Cardiac septum (tissue), 1 donor: ENCODE measurements at places on chromosomes 7 and 10.

DNA sequence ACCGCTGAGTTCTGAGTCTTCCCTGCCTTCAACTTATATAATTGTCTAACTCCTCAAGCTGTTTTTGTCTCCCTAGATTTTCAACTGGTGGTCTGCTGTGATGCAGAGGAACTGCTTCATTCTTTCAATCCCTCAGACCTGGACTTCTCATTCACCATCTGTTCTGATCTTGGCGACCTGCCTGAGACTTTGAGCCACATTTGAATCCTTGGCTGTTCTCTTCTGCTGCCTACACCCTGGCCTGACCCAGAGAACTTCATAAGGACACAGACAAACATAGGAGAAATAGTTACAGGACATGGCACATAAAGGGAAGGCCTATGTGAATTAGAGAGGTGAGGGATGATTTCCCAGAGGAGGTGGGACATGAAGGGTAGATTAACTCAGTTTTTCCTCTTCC, 326.7 kb downstream of the PTEN start:
- no peak for DNase-seq

DNA sequence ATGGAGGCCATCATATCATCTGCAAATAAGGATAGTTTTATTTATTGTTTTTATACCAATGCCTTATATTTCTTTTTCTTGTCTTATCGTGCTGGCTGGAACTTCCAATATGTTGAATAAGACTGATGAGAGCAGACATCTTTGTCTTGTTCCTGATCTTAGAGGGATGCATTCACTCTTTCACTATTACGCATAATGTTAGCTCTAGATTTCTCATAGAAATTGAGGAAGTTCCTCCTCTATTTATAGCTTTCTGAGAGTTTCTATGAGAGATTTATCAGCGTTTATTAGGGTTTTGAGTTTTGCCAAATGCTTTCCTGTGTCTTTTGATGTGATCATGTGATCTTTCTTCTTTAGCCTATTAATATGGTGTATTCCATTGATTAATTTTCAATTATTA, 49.3 kb downstream of the COL28A1 start:
- no peak for DNase-seq

- peak; percentile 84 for DNase-seq
Measured at GRCh38 chr7:128405471-128406313, 4.1 kb downstream of the IMPDH1 start.

DNA sequence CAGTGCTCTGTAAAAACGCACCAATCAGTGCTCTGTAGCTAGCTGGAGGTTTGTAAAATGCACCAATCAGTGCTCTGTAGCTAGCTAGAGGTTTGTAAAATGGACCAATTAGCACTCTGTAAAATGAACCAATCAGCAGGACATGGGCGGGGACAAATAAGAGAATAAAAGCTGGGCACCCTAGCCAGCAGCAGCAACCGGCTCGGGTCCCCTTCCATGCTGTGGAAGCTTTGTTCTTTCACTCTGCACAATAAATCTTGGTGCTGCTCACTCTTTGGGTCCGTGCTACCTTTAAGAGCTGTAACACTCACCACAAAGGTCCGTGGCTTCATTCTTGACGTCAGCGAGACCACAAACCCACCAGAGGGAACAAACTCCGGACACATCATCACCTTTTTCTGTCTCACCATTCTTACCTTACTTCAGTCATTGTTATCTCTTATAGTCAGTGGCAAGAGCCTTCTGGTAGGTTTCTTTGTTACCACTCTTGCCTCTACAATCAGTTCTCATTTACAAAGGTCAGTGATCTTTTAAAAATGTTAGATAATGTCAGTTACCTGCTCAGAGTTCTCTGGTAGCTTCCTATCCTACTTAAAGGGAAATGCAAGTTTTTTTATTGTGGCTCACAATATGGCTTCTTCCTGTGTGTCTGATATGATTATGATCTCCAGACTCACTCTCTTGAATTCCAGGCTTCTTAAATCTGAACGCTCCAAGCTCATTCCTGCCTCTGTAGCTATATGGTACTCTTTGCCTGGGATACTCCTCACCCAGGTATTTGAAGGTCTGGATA, 4.5 kb downstream of the STAM start:
- no peak for DNase-seq

- no peak for DNase-seq
Measured at GRCh38 chr7:92489634-92490033, 11.9 kb upstream of the ERVW-1 start.

DNA sequence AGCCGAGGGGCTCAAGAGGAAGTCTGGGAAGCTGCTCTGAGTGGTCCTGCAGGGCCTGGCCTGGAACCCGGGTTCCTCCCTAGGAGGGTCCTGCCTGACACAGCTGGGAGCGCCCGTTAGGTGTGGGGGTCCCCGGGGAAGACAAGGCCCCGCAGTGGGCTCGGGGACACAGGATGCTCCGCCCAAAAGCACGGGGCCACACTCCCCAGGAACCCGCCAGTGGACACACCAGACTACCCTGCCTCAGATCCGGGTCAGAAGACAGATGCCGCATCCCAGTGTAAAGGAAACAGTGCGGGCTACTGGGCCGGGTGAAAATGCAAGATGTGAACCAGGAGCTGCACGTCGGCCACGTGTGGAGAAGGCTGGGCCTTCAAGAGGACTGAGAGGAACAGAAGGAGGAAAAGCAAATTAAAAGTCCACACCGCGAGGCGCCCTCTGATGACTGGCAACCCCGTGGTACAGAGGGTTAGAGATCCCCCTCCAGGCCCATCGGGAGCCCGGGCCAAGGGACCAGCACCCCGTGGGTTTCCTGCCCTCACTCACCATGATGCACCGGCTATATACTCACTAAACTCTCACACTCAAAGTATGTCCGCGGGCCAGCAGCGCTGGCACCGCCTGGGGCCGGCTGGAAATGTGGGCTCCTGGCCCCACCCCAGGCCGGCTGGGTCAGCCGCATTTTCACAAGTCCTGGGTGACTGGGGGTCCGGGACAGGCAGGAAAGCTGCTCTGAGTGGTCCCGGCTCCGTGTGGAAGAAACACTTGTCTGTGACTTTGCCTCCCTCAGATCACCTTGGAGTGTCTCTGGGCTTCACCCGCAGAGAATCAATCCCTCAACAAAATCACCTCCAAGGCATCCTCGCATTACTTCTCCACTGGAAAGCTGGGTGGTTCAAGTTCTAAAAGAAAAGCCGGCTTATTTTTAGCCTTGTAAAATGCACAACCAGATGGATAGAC, 6.1 kb downstream of the STK32C start:
- peak; percentile 64 for DNase-seq

DNA sequence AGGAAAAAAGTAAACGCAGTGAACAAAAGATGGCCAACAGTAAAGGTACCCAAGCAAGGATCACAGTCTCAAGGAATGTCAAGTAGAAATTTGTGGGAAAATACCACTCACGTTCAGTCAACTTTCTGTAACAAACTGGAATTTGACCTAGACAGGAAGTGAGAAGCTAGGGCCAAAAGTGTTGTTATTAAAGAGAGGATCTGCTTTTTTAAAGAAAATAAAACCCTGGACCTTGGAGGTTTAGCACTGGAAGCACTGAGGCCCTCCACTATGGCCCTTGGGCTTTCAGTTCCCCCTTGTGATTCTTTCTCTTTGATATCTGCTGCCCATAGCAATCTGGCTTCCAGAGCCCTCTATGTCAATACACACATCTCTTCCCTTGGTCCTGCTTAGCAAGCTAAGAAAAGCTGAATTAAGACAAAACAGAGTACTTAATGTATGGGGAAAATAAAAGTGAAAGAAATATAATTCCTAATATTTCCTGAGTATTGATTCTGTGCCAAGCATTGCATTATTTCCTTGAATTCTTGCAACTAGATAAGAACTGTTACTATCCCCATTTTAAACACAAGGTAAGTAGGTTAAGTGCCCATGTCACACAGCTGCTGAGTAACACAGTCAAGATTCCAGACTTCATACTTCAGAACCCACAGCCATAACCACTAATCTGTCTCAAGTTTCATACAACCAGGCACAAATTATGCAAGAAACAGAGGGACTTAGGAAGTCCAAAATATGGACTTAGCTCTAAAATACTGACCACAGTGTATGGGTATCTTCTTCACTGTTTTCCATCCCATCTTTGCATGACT, 2.6 kb upstream of the ZNF438 start:
- no peak for DNase-seq

- no peak for DNase-seq
Measured at GRCh38 chr10:121051171-121051570, 200.0 kb downstream of the WDR11 start.

GRCh38 chr10:85175635-85176034, 847.2 kb downstream of the CCSER2 start:
- no peak for DNase-seq

- DNase-seq, result no peak
Measured at GRCh38 chr7:36887233-36887632, 162.9 kb upstream of the AOAH start.

GRCh38 chr7:50446542-50446960, 3.6 kb downstream of the FIGNL1 start:
- DNase-seq, result no peak

DNA sequence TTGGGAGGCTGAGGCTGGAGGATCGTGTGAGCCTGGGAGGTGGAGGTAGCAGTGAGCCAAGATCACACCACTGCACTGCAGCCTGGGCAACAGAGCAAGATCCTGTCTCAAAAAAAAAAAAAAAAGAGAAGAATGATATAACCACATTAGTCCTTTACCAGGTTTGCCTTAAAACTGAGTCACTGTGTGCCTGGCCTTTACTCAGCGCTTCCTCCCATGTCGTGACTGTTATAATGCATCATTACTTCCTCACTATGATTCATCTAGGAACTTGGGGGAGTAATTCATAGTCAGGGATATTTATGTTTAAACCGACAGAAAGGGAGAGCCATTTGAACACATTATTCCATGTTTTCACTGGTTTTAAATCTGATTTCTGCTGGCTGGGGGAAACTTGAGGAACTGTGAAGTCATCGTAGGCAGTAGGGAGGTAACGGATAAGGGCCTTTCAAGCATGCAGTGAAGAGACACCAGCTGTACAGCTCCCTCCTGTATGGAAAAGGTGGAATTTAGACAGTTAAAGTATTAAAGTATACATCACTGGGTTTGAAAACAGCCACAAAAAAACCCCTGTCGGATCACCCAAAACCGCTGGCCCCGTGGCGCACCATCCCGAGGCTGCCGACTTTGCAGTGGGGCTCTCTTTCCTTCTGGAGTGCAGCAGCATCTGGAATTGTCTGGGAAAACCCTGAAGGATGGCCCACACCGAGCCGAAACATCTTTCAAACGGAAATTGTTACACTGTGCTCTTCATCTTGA, 119.8 kb downstream of the NKX6-2 start:
- no peak for DNase-seq

- DNase-seq, result no peak
Measured at GRCh38 chr10:95430231-95430951, 130.8 kb downstream of the SORBS1 start.

DNA sequence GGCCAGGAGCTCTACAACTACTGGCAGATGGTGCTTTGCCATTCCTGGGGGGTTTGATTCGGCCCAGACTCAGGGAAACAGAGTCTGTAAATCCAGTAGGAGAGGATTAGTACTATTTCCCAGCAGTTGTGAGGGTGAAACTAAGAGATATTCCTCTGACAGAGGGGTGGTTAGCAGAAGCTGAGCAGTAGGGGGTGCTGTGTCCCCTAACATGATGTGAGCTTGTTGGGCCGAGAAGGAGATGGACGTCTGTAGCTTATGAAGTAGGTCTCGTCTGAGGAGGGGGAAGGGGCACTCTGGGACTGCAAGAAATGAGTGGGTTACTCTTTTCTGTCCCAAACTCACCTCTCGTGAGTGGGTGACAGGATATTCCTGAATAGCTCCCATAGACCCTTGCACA, 179.2 kb upstream of the MBL2 start:
- DNase-seq, result no peak

DNA sequence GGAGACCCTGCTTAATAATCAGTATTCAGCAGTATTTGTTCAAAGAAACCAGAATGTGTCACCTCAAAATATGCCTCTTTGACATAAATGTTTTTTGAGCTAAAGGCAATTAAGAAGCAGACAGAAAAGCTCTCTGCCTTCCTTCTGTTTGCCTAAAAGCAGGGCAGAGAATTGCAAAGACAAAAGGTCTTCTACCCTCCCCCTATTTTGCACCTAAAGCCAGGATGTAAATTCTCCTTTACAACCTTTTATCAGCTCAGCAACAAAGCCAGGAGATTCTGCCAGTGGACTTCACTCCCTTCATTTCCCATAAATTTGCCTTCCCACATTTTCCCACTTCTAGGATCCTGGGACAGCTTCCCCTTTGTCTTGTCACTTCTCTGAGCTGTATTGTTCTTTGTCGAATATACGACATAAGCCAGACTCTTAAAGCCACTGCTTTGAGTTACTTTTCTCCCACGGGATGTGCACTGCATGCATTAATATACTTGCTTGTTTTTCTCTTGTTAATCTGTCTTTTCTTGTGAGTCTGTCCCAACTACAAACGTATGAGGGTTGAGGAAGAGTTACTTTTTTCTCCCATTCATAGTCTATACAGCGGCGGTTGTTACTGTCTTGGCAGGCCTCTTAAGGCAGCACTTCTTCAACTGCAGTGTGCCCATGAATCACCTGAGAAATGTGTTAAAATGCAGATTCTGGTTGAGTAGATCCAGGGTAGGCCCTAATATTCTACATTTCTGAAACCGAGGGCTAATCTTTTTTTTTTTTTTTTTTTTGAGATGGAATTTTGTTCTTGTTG, 48.2 kb downstream of the ST8SIA6 start:
- DNase-seq, result no peak

- DNase-seq, result no peak
Measured at GRCh38 chr7:107076781-107077698, 32.5 kb downstream of the PRKAR2B start.

- no peak for DNase-seq
Measured at GRCh38 chr7:32069116-32069650, 1.0 kb downstream of the PDE1C start.
